ENCODE measurements at places on chromosomes 5 and 9. TPM values are rescaled to one million over a fixed set of nuclear protein-coding genes. Genes with fewer than 3 reads are reported as not detected.

GABRB2 gene
- total RNA-seq = not detected

FAM153A gene
- not detected for total RNA-seq

PCSK1 gene
- 4.7 TPM for total RNA-seq

IL9 gene
- total RNA-seq = not detected

CACNA1B gene
- total RNA-seq = 0.14 TPM

LHX2 gene
- not detected for total RNA-seq

ITK gene
- total RNA-seq = not detected

PCDHGA8 gene
- total RNA-seq = 1.6 TPM

PCDHB7 gene
- total RNA-seq = 0.40 TPM

DBH gene
- total RNA-seq = not detected

CMYA5 gene
- 0.13 TPM for total RNA-seq

UBE2QL1 gene
- total RNA-seq = 0.07 TPM

NAIP gene
- total RNA-seq = 5.2 TPM

NME5 gene
- total RNA-seq = 1.1 TPM

FST gene
- 88.6 TPM for total RNA-seq

RXRA gene
- total RNA-seq = 17.2 TPM

PAX5 gene
- total RNA-seq = not detected

KCNMB1 gene
- 1.1 TPM for total RNA-seq

SLCO6A1 gene
- not detected for total RNA-seq

ORM2 gene
- total RNA-seq = not detected

CA9 gene
- total RNA-seq = 0.14 TPM

TOR4A gene
- 48.3 TPM for total RNA-seq

PLAC8L1 gene
- total RNA-seq = not detected

N4BP3 gene
- total RNA-seq = 16.0 TPM

EIF4E1B gene
- not detected for total RNA-seq

CRHBP gene
- not detected for total RNA-seq

CLK4 gene
- total RNA-seq = 28.1 TPM

SYK gene
- not detected for total RNA-seq

SARDH gene
- total RNA-seq = 0.40 TPM

HAVCR2 gene
- 0.07 TPM for total RNA-seq

IRX4 gene
- total RNA-seq = not detected

DAPK1 gene
- total RNA-seq = 63.7 TPM

CDKN2B gene
- total RNA-seq = 4.7 TPM

FAM193B gene
- 21.1 TPM for total RNA-seq

THBS4 gene
- total RNA-seq = not detected
